HCEC 1CT (cell line): ENCODE measurements at places on chromosomes 5 and 9.

- DNase-seq: peak; percentile 31
These were observed 722 bp downstream of the CDC42SE2 start for GRCh38 chr5:131264451-131265099.

DNA sequence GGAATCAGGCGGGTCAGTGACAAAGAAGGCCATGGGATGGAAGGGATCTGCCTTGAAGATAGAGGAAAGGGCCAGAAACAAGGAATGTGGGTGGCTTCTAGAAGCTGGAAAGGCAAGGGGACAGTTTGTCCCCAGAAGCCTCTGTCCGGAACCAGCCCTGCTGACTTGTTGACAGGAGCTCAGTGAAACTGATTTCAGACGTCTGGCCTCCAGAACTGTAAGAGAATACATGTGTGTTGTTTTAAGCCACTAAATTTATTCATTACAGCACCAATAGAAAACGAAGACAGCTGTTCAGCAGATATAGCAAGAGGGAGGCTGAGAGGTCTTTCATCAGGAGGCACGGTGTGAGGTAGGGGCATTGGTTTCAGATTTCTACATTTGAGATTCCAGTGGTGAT is 422.5 kb downstream of the KDM4C start:
- DNase-seq: no peak

DNA sequence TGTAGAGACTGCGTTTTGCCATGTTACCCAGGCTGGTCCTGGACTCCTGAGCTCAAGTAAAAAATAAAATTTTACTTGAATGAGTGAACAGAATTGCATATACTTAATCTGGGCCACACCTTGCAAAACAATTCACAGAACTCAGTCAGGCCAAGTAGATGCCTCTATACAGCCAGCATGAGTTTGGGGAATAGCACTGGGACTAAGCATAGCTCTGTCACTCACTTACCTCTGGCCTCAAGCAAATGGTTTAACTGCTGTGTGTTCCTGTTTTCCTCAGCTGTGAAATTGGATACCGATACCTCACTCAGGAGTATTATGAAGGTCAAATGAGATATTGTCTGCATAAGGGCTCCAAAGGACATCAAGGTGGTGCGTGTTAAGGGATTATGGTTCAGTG is 10.9 kb upstream of the FRMPD1 start:
- no peak for DNase-seq

- DNase-seq: no peak
These were observed 34.5 kb downstream of the DDX46 start for GRCh38 chr5:134793111-134793510.

- DNase-seq: peak; percentile 80
These were observed 604.2 kb upstream of the CLINT1 start for GRCh38 chr5:158463188-158463587.

GRCh38 chr5:142816531-142817430 is 46.6 kb downstream of the ARHGAP26 start:
- DNase-seq: peak; percentile 28

GRCh38 chr5:82931110-82931509 is 146.1 kb downstream of the TMEM167A start:
- no peak for DNase-seq

DNA sequence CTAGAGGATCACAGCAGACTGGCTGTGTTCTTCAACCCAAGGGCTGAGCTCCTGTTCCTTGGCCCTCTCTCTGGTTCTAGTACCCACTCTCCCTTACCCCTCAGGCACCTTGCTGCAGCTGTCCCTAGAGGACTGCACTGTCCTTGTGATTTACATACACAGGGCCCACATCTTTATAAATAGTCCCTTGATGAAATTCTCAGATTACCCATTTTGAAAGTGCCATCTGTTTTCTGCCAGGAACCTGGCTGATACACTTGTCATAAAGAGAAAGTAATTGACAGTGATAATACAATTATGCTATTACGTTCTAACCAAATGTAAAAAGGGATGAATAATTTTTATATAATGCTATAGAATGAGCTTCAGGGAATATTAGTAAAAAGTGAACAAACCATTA is 16.5 kb upstream of the SPARC start:
- no peak for DNase-seq

- DNase-seq: peak; percentile 88
These were observed 53.9 kb downstream of the CSNK1A1 start for GRCh38 chr5:149497357-149497756.

DNA sequence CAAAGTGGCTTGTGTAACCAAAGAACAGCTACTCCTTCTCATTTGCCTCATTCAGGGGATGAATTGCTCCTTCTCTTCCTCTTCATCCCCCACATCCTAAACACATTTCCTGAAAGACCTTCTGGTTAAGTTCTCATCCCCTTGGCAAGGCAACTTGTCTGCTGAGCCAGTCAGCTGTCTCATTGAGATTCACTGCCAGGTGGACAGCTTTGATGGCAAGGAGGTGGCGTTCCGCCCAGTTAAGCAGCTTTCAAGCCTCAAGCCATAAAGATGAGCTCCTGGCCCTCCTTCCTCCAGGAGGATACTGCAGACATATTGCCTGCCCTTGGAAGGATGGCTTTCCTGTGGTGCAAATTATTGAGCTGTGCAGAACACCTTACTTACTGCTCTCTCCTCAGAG is 448.6 kb upstream of the MPDZ start:
- DNase-seq: no peak

DNA sequence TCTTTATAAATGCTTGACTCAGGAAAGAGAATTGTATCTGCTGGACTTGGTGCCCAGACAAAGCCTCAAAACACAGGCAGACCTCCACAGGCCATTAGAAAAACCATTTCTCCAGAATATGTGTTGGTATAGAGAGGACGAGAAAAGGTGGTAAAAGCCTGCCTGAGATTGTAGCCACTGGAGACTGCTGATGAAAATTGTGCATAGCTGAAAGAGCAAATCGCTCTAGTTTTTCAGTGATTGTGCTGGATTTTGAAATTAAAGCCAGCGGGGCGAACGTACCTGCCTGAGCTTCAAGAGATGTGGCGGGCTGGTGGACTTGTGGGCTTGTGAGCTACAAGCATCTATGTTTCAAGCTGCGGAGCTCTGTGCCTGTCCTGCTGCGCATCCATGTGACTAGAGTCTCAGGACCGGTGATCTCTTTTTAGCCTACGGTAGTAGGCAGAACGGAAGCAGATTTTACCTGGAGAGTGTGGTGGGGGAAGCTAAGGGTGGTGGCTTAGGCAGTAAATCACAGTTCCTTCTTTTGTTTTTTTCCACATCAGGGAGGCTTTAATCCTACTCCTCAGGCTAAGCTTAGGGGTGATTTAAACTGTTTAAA is 193.6 kb downstream of the SREK1 start:
- DNase-seq: no peak
